Activated CD8-positive, alpha-beta T cell treated with anti-CD3 and anti-CD28 coated beads for 36 hours (primary cell): ENCODE measurements at places on chromosomes 2 and 18.

GRCh38 chr2:147888680-147889079 is 43.9 kb downstream of the ACVR2A start:
- no peak for DNase-seq

GRCh38 chr2:85423525-85423924 is 5.0 kb downstream of the SH2D6 start:
- DNase-seq: no peak

- DNase-seq: no peak
These were observed 52.2 kb downstream of the AGAP1 start for GRCh38 chr2:235546151-235546435.

DNA sequence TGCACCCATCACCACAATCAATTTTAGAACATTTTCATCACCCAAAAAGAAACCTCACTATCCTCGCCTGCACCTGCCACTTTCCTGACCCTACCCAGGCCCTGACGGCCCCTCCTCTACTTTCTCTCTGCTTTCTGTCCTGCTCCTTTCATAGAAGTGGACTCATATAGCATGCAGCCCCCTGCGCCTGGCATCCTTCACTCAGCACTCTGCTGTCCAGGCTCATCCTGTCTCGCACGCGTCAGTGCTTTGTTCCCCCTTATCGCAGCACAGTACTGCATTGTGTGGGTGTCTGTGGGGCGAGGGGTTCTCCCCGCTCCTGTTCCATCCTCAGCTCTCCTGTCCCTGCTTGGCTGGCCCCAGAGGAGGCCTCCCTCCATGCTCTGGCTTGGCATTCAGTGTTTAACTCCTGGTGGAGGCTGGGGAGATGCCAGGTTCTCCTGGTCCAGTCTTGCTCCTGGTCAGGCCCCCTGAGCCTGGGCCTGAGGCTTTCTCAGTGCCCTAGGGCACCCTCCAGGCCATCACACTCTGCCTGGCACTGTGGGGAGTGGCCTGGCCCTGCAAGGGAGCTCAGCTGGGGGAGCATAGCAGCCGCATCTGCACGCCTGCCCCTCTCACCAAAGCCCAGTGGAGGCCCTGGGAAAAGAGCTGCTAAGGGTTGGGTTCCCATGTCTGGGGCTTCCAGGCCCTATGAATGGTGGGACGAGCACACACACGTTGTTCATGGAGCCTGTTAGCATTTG is 6.6 kb upstream of the TUBB6 start:
- DNase-seq: no peak

- DNase-seq: no peak
These were observed 163.5 kb downstream of the RTP5 start for GRCh38 chr2:242032780-242033656.

- no peak for DNase-seq
These were observed 204.4 kb downstream of the SRBD1 start for GRCh38 chr2:45406621-45407020.

- no peak for DNase-seq
These were observed 12.9 kb upstream of the SIX3 start for GRCh38 chr2:44928483-44929158.

- DNase-seq: no peak
These were observed 199.6 kb downstream of the VAPA start for GRCh38 chr18:10113121-10114022.

DNA sequence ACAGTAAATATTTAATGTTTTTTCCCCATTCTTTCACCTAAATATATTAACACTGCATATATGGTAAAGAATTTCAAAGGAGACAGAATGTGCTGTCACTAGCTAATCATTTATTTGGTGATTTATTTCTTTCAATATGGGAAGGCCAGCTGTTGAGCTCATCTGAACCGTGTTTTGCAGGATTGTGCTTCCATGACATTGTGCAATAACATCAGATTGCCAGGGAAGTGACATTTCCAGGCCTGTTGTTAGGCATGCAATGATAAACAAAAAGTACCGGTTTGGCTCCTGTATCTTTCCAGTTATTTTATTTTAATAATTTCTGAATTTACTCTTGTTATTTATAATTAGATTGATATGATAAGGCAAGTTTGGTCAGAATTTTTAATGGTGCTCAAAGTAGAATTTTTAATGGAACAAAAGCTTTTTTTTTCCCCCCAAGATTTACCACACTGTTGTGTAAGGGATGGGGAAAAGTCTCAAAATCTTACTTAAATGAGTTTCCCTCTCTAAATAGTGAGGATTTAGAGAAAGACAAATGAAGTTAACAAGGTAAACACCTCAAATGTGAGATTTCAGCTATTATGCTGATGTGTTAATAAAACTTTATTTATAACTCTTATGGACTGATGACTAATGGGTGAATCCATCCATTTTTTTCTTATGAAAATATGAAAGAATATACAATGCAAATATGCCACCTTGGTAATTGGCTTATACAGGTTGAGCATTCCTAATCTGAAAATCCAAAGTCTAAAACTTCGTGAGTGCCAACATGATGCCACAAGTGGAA is 52.7 kb downstream of the MALT1 start:
- DNase-seq: no peak

GRCh38 chr2:60520151-60520876 is 33.1 kb downstream of the BCL11A start:
- no peak for DNase-seq
